Head of caudate nucleus (tissue), 42 donors: ENCODE measurements at places on chromosomes 2 and 18.

- DNase-seq, result no peak
Observed at GRCh38 chr2:74239346-74239745, 40.9 kb downstream of the MTHFD2 start.

DNA sequence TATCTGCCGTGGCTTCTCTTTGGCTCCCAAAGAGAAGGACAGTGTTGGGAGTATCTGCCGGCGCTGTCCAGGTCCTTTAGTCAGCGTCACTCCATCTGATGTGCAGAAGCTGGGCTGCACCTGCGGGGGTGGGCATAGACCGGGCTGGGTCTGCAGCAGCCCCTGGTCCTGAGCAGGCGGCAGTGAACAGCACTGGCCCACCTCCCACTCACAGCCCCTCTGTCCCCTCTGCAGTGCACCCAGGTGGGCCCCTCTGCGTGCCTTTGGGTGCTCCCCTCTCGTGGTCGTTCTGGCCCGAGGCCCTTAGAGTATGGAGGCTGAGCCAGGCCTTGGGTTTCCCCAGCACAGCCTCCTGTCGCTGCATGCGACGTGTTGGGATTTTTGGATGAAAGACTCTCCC, 95.7 kb downstream of the USP40 start:
- no peak for DNase-seq

- no peak for DNase-seq
Observed at GRCh38 chr2:119126650-119127049, 31.9 kb downstream of the C1QL2 start.

DNA sequence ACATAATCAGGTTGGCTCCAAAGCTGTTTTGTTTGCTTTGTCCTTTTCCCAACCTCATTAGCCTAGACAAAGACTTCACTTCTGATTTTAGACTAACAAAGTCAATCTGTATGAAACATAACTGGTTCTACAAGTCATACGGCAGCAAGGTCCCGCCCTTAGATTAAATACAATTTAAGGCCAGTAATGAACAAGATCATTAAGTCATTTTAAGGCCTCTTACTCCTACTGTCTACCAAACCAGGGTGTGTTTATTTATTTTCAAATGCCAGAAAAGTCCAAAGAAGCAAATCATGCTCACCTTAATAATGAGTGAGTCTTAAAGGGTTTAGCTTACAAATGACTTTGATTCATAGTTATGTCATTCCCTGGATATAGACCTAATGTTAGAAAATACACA, 148.4 kb upstream of the ACVR2A start:
- DNase-seq, result no peak

GRCh38 chr18:59149007-59149406, 9.3 kb downstream of the SEC11C start:
- no peak for DNase-seq

GRCh38 chr2:231323316-231323715, 72.2 kb upstream of the B3GNT7 start:
- no peak for DNase-seq

DNA sequence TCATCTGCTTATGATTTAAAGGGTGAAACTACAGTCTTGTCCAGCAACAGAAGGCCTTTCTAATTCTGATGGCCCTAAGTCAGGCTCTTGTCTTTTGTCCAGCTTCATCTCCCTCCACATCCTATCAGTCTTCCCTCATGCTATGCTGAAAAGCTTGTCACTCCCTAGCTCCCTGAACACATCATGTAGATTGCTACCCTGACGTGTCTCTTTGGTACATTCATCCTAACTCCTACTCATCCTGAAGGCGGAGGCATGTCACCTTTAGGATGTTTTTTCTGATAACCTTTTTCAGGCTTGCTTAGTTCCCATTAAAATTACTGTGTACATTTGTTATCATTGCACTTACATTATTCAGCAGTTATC, 78.4 kb upstream of the ARL5A start:
- peak; percentile 68 for DNase-seq

DNA sequence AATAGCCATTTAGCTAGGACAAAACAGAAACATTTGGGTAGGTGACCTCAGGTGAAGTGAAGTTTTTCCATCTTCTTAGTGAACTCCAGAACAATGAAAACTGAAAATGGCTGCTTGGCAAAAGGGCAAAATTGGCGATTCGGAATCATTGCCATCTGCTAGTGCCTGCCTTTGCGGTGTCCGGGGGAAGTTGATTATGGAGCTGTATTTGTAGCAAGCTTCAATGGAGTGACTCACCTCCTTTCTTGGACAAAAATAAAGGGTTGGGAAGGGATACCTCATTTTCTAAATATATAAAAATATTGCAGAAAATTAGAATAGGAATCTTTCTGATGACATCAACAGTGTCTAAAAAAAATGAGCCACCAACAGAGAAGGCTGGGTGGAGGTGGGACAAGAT, 460.5 kb downstream of the TGIF1 start:
- DNase-seq, result no peak

- no peak for DNase-seq
Observed at GRCh38 chr2:12636837-12637581, 79.7 kb upstream of the TRIB2 start.

DNA sequence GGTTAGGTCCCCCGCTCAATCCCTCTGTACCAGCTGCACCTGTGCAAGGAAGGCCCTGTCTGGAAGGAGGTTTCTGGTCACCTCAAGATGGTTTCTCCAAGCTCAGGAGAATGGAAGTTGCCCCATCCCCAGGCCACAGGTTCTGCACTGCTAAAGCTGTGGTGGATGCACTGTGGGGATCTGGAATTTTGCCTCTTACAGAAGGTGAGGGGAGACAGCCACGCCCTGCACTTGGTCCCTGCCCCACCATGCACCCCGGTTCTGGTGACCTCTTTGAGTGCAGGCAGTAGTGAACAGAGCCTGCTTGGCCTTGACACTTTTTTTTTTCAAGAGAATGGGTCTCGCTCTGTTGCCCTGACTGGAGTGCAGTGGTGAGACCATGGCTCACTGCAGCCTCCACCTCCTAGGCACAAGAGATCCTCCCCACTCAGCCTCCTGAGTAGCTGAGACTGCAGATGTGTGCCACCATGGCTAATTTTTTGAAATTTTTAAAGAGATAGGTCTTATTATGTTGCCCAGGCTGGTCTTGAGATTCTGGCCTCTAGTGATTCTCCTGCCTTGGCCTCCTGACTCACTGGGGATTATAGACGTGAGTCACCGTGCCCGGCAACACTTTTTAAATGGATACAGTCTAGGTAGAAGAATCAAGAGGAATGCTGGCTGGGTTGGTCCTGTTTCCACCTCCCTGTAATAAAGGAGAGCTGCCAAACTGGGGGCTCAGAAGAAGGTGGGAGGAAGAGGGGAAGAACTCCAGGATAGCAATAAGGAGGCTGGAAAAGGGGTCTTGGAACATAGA, 5.8 kb upstream of the NT5DC4 start:
- no peak for DNase-seq

DNA sequence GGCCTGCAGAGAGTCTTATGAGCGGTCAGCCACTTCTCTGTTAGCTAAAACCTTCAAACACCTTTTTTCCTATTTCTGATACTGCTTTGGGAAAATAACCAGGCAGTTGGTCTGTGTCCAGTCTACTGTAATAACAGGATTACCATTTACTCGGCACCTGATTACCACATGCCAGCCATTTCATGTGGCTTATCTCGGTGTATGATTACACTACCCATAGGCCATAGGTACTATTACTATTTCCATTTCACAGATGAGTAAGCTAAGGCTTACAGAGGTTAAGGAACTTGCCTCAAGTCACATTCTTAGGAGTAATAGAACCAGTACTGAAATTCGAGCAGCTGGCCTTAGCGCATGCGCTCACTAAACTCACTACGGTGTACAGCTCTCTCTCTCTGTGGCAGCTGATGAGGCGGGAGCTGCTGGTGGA, 147.2 kb upstream of the L3MBTL4 start:
- DNase-seq, result no peak

GRCh38 chr2:226699321-226699720, 100.3 kb downstream of the IRS1 start:
- DNase-seq, result no peak

DNA sequence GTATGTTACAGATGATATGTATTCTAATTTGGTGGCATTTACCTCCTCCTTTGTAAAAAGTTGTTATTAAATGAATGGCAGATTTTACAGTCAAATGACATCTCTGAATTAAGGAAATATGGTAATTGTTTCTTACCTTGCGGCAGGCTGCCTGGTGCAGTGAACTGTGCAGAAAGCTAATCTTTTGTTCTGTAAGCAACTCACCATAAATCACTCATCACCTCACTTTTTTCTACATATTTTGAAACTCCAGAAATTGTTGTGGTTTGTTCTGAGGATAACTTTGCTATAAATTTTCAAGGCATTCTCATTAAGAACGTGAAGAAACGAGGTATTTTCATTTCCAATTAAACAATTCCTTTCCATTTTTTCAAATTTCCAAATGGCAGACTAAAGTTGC, 52.7 kb downstream of the ST6GAL2 start:
- DNase-seq, result no peak

DNA sequence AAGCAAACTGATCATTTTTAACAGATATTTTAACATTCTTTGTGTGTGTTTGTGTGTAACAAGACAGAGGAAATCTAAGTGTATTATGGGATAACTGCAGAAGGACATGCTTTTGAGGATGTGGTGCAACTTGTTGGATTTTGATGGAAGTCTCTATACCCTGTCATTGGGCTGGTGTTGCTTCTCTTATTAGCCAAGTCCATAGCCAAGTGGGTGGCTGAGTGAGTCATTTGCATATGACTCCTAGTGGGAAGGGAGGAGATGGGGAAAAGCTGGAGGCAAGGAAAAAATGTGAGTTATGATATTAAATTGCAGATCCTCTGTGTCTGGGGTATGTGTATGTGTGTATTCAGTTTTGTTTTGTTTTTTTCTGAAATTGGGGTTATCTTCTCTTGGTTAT, 879.9 kb downstream of the DCC start:
- no peak for DNase-seq

- DNase-seq, result no peak
Observed at GRCh38 chr18:53033128-53033527, 693.1 kb downstream of the DCC start.

DNA sequence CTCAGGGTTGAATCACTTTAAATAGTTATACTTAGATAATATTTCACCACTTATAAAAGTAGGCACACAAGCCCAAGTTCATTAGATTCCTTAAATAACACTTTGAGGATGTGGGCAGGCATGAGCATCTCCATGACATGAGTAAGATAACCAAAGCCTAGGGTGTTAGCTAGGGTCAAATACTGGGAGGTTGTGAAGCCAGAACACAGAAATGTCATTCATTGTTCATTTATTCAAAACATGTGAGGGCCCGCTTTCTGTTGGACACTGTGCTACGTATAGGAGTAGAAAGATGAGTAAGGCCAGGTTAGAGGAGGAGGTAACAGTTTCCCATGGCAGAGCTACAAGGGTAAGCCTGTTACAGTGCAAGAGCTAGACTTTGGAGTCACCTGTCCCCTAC, 93.5 kb upstream of the NEDD4L start:
- no peak for DNase-seq

DNA sequence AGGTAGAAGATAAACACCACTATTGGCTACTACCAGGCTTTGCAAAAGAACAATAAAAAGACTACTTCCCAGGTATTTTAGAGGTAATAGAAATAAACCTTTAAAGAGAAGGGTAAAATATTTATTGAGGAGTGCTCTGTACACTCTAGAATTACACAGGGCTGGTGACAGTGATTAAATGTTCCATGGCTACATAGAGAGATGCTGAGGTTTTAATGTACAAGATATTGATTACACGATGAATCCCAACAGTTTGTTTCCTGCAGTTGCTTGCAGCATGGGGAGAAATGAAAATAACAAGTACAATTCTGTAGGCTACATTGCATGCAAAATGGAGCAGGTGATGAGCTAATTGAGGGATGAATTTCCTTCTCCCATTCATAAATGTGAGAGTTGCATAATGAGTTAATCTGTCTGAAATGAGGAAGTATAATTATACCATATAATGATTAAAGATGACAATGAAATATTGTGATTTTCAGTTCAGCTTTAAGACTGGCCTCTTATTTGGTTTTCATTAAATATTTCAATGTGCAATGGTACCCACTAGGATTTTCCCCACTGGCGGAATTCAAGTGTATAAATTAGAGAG, 266.1 kb downstream of the SOCS6 start:
- DNase-seq, result no peak

DNA sequence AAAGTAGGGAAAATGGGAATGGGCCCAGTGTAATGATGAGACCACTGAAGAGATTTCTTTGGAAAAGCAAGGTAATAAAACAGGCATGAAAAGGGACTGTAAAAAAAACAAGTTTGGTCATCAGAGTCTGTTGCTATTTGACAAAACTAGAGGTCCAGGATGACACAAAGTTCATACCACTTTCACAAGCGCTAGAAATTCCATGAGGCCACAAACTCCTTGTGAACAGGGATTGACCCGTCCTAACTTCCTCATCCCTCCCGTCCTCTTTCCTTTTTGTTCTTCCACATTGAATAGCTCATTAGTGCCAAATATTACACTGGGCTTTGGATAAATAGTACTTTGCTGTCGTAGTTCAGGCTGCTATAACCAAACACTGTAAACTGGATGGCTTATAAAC, 188.8 kb upstream of the EPC2 start:
- no peak for DNase-seq

- no peak for DNase-seq
Observed at GRCh38 chr18:64519201-64519600, 370.3 kb upstream of the LINC00305 start.
